Skeletal muscle cell (primary cell): ENCODE measurements at places on chromosomes 5 and 9.

DNA sequence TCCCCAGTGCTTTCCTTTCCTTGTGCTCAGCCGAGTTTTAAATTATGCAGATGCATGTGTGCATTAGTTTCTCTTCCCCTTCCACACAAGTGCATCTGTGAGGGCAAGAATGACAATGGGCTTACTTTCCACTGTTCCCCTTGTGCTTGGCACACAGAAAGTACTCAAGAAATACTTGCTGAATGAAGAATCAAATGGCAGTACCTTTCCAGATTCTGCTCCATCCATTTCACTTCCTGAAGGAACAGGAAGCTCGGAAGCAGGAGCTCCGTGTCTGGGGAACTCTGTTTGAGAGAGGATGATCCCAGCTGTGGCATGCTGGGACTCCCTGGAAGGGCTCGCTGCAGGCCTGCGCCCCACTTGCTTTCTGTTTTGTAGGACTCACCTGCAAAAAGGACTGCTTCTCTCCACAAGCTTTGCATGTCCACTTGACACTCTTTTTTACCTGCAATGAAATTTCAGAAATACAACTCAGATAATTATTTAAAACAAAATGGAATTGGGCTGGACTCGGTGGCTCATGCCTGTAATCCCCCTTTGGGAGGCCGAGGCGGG is 5.5 kb downstream of the MRNIP start:
- no peak for DNase-seq

GRCh38 chr9:6367128-6367890 is 39.1 kb downstream of the TPD52L3 start:
- no peak for DNase-seq

GRCh38 chr5:88268385-88269184 is at the start of gene TMEM161B:
Gene TMEM161B (minus strand): TSS chr5:88268845. CDS start chr5:88268723, 122 bp downstream.
- peak; percentile 60 for DNase-seq

GRCh38 chr9:5041390-5042115 is 56.5 kb downstream of the JAK2 start:
- DNase-seq: no peak

DNA sequence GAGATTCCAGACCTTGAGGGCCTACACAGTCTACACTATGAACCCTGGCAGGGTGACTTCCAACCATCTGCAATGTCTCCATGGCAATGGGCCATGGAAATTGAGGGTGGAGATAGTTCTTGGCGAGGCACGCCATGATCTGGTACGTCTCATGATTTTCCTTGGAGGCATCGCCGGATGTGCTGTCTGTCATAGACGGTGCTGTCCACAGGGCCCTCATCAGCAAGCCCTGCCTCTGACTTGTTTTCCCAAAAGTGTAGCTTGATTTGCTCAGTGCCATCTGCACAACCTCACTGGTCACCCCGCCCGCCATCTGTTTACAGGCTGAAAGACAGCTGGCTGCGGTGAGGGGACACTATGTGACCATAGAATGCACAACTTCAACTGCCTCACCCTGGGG is 73.5 kb downstream of the BOD1 start:
- no peak for DNase-seq

- no peak for DNase-seq
These were observed 174.8 kb downstream of the CDK5RAP2 start for GRCh38 chr9:120405134-120405533.
